ENCODE measurements at places on chromosomes 1 and 21.

DNA sequence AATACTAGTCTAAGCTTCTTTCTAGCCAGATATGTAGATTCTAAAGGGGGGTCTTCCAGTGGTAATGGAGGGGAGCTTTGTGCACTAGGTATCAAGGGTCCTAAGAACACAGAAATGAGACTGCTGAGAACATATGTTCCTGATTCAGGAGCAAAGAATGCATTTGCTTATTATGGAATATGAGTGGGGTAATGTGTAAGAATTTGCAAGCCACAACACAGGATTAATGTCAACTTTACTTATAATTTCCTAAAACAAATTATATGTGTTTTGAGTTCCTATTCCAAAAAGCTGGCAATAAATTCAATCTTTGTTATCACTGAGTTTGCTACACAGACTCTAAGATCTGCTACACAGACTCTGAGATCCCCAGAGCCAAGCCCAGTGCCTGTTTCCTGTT lies 357.0 kb upstream of the PTBP2 start:
- no peak for DNase-seq

- peak; percentile 65 for DNase-seq
These were observed 89.4 kb upstream of the IPO9 start for GRCh38 chr1:201739492-201740085.

DNA sequence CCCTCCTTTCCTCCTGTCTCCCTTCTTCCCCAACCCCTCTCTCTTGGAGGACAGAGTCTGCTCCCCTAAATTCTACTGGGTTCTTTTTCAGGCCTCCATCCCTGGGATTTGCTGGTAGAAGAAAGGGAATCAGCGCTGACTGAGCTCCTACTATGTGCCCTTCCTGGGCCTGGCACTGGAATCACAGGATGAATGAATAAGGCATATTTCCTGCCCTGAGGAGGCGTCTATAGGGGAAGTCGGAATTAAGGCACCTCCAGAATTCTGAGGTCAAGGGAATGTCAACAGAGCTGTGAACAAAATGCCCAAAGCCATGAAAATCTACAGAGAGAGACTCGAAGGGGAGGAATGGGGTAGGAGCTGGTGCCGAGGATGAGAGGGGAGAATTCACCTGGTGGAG lies 17.4 kb upstream of the BTG2 start:
- no peak for DNase-seq

GRCh38 chr1:184276416-184276815 lies 110.4 kb upstream of the C1orf21 start:
- no peak for DNase-seq

DNA sequence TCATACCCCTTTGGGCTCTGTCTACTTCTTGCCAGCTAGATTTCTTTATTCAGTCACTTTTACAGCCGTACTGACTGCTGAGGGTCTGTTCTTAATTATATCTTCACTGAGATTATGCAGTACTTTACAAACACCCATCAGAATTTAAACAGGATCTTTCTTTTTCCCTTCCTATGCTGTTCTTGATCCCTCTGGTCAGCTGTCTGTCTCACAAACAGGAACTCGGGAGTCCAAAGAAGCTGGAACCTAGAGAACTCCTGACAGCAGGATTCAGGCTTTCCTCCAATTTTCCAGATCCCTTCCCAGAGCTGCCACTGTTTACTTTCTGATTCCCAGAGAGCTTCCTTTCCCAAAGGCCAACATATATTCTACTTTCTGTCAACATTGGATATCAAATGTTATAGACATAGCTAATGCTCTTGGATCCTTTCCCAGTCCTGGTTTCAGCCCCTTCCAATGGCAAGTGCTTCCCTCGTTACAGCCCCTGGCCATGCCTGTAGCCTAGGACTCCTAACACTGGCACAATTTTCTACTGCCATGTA lies 59.5 kb downstream of the ATP2B4 start:
- no peak for DNase-seq

DNA sequence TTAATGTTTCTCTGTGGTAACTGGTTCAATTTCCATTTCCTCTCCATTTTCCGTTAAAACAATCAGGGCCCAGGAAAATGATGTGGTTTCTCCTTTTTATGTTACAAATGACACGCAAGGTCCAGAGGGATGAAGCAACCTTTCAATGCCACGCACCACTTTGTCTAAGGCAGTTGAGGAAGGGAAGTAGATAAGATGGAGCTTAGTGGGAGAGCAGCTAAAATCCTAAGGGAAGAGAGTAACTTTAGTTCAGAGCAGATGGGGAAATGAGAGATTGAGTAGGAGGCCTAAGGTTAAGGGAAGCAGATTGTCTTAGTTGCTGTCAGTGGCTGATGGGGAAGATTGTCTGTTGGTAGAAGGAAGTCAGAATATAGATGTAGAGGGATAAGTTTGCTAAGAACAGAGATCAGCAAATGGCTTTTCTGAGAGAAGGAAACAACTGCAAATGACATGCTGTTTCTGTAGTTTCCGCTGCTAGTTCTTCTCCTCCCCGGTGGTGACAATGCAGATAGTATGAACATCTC lies 660 bp downstream of the CD1C start:
- no peak for DNase-seq

DNA sequence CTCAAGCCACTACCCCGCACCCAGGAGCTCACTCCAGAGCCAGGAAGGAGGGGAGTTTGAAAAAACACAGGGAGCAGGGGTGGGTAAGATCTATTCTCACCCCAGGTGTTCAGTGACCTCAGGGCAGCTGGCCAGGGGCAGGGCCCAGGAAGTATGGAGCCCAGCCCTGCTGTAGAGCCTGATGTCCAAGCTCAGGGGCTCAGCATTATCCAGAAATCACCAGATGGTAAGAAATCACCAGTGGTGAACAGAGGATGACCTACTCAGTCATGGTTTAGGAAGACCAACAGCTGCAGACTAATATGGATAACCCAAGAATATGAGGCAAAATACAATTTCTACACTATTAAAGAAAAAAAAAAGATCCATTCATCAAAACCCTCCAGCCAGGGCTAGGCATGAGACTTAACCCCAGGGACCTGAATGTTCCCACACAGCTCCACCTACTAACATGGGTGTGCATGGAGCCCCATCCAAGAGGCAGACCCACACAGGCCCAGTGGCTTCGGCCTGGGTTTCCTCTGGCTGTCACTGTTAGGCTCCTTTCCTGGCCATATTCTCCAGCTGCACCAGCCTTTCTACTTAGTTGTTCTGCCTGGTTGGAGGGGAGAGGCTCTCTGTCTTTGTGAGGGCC lies 67.6 kb downstream of the KCNN3 start:
- DNase-seq, result no peak

- peak; percentile 74 for DNase-seq
These were observed 517 bp upstream of the H3-3A start for GRCh38 chr1:226061841-226062557.

- no peak for DNase-seq
These were observed 90.5 kb downstream of the ADARB1 start for GRCh38 chr21:45164838-45165237.

GRCh38 chr1:221139991-221140390 lies 260.7 kb downstream of the HLX start:
- DNase-seq, result no peak

GRCh38 chr21:35525443-35525842 lies 476.3 kb upstream of the RUNX1 start:
- no peak for DNase-seq

DNA sequence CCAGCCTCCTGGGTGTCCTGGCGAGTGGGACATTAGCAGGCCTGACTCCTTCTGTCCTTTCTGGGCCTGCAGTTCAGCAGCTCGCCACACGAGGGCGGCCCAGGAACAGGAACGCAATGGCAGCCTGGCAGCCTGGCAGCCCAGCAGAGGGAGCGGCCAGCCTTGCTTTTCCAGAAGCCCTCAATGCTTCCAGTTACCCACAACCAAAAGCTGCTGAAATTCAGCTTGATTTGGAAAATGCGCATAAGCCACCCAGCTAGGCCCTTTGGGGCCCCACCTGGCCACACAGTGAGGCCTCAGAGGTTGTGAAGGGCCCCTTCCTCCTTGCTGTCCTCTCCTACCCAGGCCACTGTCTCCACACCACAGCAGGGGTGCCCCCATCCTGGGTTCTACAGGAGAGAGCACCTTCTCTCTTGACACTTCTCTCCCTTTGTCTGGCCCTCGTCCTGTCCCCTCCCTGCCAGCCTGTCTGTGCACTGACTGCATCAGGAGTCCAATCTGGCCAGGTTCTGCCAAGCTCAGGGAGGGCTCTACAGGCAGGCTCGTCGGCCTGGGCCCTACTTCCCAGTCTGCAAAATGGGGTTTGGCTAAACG lies 103.4 kb upstream of the VAMP3 start:
- DNase-seq, result peak; percentile 63

GRCh38 chr1:43346636-43347035 lies 9.0 kb downstream of the MPL start:
- no peak for DNase-seq

GRCh38 chr1:24961961-24962861 lies 32.1 kb upstream of the RUNX3 start:
- DNase-seq, result no peak

Measured in renal cortex interstitium (tissue), 15 donors.